ENCODE measurements at places on chromosomes 6 and 20.

GRCh38 chr6:133609415-133610226, 279.3 kb upstream of the TCF21 start:
- DNase-seq = no peak

- no peak for DNase-seq
Observed at GRCh38 chr6:170250455-170250854, 40.4 kb downstream of the DLL1 start.

DNA sequence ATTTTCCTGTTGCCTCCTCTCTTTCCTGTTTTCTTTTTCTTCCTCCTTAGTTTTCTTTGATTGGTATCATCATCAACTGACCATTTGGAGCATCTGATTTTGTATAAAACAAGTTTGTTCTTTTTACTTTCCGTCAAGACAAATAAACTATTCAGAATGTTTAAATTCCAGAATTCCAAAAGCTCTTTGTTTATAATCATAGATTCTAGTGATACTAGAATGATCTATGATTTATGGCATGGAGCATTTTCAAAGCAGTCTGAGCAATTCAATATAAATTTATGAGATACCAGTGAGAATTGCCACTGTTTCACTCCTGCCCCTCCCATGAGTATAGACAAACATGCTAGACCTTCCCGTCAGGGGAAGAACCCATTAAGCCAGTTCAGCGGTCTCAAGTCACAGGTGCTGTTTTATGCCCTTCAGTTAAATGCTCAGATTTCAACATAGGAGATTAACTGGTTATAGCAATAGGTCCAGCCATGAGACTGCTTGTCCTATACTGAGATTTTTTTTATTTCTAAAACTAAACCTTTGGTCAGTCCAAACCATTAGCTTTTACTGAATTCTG, 60.7 kb downstream of the GRIK2 start:
- no peak for DNase-seq

DNA sequence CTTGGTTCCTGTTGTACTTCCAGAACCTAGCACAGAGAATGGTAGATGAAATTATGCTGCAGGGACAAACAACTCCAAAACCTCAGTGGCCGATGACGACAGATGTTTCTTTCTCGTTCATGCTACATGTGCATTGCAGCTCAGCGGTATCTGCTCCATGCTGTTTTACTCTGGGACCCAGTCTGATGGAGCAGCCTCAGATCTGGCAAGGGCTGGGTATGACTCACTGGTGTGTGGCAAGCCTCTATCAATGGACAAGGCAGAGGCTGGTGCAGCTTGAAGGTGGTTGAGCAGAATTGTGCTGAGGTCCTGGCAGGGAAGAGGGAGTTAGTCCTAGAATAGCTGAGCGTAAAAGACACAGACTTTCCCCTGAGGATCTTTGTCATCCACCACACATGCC, 10.3 kb upstream of the BLCAP start:
- DNase-seq = no peak

DNA sequence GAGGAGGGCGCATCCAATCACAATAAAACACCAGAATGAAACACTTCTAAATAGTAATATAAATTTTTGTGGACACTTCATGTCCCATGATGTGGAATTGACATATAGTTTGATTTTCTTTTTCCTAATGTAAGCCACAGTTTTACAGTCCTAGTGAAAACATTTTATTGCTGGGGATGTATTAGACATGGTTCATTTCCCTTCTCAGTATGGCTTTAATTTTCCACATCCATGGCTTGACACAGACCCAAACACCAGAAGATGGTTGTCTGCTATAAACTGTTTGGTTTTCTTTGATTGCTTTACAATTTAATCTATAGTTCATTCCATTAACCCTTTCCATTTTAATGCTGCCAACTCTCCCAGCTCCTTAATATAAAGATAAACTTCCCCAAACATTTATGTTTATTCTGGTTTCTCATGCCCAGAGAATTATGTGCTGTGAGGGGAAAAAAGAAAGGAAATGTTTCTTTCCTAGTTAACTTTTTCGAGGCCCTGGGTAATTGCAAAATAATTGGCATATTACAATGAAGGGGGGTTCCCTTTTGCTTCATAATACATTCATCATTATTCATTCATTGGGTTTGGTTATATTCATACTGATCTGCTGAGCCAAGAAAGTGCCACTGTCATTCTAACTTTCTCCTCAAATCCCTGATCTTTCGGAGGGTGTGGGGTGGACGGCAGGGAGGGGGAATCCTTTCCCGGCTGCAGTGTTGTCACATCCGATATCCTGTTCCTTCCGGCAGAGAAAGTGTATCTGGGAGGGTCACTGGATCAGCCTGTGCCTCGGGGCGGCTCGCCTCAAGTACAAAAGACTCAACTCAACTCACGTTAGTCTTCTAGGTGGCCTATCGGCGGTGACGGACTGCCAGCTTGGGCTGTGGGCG, 127.6 kb upstream of the TFAP2D start:
- DNase-seq = no peak
